NCI-H2107 (cell line): ENCODE measurements at places on chromosomes 12 and 14.
A peak's percentile ranks its signal among the peaks of the same experiment; 100 is the strongest.

- no peak for DNase-seq
These were observed 7.8 kb downstream of the ARHGEF25 start for GRCh38 chr12:57618966-57619433.

DNA sequence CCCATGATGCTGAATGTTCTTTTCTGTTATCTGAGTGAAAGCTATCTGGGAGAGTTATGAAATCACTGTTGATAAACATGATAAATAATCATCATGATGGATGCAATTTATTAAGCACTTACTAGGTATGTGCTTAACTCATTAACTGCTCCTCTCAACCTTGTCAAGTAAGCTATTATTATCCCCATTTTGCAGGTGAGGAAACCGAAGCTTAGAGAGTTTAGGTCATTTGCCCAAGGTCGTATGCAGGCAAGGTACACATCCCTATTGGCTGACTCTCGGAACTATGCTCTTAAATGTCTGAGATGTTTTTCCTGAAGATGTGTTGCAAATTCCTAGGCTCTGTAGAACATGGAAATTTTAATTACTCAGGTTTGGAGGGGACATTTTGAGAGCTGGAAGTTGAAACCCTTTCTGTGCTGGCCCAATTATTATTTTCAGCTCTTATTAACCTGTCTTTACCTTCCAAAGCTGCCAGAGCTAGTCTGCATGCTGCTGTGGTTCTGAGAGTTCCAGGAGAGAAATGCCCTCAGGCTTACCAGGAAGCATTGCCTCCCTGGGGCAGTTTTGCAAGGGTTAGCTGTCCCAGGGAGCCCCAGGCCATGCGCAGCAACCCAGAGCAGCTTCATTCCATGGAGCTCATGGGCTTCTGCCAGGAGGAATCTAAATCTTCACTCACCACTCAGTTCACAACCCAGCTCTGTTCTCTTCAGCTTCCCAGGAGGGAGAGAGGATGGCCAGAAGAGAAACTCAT, 55.6 kb upstream of the OAS1 start:
- DNase-seq, result no peak

- no peak for DNase-seq
These were observed 18.0 kb upstream of the APPL2 start for GRCh38 chr12:105253866-105254513.

- DNase-seq, result no peak
These were observed 4.8 kb upstream of the SNRNP35 start for GRCh38 chr12:123453165-123453564.

- no peak for DNase-seq
These were observed 264.3 kb upstream of the FOXN3 start for GRCh38 chr14:89681086-89682018.

DNA sequence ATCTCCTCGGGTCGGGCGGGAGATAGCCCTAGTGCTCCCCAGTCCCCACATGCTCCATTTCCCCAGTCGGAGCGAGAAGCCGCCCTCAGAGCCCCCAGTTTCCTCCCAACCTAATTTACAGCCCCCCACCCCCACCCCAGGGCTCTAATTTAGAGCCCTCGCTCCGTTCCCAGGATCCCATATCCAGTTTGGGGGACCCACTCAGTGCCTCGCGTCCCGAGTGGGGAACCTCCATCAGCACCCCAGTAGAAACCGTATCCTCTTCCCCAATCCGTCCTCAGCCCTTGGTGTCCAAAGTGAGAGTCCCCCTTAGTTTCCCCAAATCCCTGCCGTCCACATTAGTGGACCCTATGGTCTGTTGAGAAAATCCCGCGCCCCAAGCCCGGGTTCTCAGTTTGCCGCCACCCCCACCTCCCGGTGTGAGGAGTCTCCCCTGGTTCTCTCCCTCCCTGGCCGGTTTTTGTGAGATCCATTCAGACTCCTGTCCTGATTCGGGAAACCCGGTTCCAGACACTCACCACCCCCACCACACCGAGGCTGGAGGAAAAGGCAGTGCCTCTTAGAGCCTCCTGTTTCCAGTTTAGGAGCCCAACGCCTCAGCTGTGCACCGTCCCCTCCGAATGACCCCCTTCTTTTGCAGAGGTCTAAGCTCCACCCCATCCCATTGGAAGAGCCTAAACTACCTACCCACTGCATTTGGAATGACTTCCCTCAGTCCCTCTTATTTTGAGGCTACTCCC, 809 bp upstream of the MSI1 start:
- no peak for DNase-seq

DNA sequence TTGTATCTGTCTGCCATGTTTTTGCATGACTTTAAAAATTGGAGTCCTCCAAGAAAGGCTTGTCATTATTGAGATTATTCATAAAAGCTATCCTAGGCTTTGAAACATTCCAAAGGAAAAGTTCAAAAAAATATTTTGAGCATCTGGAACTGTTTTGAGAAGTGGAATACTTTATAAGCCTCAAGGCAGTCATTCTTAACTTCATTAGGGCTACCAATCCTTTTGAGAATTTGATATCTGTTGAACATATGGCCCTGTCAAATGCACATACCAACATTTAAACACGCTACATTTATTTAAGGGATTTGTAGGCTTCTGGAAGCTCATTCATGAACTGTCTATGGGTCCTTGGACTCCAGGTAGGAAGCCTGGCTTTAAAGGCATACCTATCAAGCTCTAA, 77.0 kb downstream of the TMEM117 start:
- no peak for DNase-seq

DNA sequence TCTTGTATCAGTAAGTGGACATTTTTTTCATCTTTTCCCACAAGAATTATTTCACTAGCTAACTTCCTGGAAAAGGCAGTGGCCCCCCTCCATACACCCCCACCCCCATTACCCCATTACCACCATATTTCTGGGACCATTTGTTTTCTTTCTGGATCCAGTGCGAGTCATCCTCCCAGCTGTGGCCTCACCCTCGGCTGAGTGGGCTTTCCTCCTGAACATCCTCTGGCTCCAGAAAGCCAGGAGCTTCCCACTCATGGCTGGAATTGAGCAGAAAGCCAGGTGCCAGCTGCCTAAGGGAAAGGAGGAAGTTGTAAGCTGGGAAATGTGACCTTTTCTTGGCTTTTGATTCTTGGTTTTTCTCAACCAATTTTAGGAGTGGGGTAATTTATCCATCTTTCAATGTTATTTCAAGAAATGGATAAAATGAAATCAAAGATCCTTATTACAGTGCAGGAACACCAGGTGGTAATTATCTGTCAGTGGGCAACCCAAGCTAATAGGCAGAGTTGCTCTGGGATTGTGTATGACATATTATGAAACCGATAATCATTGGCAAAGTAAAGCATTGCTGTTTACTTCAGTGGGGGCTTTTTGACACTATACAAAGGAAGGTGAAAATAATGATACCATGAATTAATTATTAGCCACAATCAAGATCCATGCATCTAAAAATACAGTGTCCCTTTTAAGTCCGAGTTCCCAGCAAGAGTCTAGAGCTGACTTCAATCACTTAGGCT, 124.6 kb downstream of the KICS2 start:
- no peak for DNase-seq

GRCh38 chr14:101284711-101285110, 276.6 kb upstream of the DIO3 start:
- no peak for DNase-seq

- DNase-seq, result no peak
These were observed 14.5 kb upstream of the GNPTAB start for GRCh38 chr12:101845137-101845711.

DNA sequence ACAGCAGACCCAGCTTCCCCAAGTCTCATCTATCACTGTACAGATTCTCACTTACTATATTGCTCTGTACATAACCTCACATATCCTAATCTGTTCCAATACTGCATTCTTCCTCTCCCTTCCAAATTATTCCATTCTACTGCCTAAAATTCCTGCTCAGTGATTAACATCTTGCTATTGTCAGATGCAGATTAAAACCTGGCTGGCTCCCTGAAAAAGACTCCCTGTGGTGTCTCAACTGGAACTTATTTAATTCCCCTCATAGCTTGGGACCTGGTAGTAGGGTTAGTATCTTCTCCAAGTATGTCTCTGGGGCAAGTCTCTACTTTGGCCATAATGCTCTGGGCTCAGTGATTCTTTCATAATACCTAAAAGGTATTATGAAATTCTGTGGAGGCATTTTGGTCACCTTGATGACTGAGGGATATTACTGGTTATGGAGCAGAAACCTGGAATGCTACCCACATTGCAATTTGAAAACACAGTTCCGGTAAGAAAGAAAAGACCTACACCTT, 55.8 kb downstream of the PAWR start:
- DNase-seq, result no peak

- DNase-seq, result no peak
These were observed 5.0 kb downstream of the SLC22A17 start for GRCh38 chr14:23347406-23348296.

DNA sequence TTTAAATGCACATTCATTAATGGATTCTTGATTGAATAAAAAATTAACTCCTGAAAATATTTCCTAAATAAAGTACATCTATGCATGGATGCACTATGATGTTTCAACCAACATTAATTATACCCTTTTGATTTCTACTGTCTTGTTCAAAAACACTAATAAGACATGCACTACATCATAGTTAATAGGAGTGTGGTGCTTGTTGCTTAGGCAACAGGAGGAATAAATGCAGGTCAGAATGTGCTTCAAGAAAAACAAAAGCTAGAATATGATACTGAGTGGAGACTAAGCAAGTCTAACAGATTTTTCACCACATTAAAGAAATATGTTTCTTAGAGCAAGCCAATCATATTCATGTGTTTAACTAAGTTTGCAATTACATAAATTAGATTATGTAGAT, 495.8 kb upstream of the GARIN6 start:
- no peak for DNase-seq

DNA sequence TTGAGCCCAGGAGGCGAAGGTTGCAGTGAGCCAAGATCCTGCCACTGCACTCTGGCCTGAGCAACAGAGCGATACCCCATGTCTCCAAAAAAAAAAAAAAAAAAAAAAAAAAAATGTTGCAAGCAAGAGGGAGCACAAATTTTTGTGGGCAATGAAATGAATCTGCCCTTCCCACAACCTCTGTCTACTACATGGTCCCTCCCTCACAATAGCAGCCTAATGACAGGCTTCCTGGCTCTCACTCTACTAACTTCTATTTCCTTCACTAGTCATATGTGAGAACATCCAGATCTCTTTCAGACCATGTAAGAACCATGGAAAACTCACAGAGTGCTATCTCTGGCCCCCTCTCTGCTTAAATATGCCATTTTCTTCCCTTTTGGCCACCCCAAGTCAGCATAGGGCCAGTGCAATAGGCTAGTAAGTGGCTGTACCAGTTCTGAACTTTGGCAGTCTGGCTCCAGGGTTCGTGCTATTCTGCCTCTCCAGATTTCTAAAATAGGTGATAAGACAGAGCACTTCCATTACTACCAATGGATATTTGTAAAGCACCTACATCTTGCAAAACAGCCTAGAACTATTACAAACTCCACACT, 7.1 kb downstream of the OSBPL8 start:
- DNase-seq, result no peak

- DNase-seq, result no peak
These were observed 93.1 kb upstream of the HIF1A start for GRCh38 chr14:61602003-61602732.

GRCh38 chr12:2825132-2825531, 9.7 kb downstream of the NRIP2 start:
- no peak for DNase-seq

- no peak for DNase-seq
These were observed 69.8 kb downstream of the CCDC92 start for GRCh38 chr12:123902821-123903220.

- no peak for DNase-seq
These were observed 1.2 kb downstream of the CDK2AP1 start for GRCh38 chr12:123270214-123271000.

DNA sequence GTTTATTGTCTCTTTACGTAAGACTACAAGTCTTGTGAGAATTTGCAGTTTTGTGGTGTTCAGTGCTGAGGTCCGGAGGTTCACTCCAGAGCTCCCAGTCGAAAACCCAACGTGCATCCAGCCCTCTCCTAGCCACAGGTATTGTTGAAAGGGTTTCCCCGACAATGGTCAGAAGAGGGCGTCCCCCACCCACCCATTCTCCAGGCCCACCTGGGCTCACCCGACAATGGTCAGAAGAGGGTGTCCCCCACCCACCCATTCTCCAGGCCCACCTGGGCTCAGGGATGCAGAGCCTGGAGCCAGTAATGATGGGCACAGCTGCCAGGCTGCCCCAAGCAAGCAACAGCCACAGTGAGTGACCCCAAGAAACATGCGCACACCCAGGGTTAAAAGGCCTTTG, 126.8 kb upstream of the EVL start:
- no peak for DNase-seq

- no peak for DNase-seq
These were observed 64.2 kb downstream of the PHETA1 start for GRCh38 chr12:111304642-111305071.

GRCh38 chr12:53053218-53054111, 3.6 kb downstream of the TNS2 start:
- DNase-seq, result peak; percentile 72

DNA sequence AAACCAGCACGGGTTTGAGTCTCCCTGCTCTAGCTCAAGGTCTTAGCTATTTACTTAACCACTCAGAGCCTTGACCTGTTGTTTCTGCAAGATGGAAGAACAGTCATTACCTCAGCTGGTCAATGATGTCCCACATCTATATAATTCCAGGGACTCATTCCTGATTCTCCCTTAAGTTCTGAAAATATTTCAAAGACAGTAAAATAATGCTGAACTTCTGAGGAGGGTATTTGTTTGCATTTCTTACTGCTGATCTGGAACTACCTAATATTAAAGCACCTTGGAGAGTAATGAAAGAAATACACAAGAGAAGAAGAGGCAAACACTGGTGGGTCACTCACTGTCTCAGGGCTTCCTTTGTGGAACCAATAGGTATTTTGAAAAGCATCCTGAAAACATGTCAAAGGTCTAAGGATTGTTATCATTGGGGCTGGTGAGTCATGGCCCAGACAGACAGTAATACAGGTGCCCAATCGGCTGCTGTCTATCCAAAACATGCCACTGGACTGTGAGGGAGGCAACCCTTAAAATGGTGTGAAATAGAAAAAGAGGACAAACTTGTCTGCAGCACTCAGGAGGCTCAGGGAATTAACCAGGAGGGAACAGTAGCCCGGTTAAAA, 88.7 kb upstream of the EGLN3 start:
- DNase-seq, result no peak

- DNase-seq, result no peak
These were observed 784 bp downstream of the PSMA6 start for GRCh38 chr14:35292770-35293561.

DNA sequence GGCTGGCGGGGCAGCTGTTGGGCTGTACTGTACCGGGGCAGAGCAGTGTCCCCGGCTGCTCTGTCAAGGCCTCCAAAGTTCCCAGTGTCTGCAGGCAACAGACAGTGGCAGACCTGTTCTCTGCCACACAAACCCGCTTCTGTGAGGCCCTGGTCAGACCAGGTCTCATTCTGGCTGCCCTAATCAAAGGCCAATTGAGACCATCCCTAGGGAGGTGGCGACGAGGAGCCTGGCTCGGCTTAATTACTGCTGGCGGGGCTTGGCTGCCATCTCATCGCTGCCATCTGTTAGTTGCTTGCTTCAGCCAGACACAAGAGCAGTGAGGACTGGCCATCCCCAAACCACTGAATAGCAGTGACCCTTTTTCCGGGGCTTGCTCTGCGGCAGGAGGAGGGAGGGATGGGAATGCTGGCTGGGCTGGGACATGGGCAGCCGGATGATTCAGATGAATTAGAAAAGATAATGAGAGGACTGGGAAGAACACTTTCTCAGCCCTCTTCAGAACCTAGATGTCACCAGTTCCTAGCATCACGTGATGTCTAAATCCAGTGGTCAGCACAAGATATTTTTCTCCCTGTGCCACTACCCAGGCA, 24.5 kb downstream of the ERG28 start:
- no peak for DNase-seq

- no peak for DNase-seq
These were observed 3.0 kb downstream of the ETV6 start for GRCh38 chr12:11652351-11653040.

GRCh38 chr12:4934407-4935035, 24.8 kb downstream of the KCNA1 start:
- no peak for DNase-seq
